ENCODE measurements at places on chromosomes 2 and 18. TPM values are rescaled to one million over a fixed set of nuclear protein-coding genes. Genes with fewer than 3 reads are reported as not detected.

ERMN gene
- not detected for total RNA-seq

ANKRD30B gene
- total RNA-seq = 0.23 TPM

MALL gene
- total RNA-seq = 10.2 TPM

FRZB gene
- total RNA-seq = not detected

PLGLB1 gene
- 0.38 TPM for total RNA-seq

HS1BP3 gene
- 19.0 TPM for total RNA-seq
